ENCODE measurements at places on chromosomes 2 and 18.

DNA sequence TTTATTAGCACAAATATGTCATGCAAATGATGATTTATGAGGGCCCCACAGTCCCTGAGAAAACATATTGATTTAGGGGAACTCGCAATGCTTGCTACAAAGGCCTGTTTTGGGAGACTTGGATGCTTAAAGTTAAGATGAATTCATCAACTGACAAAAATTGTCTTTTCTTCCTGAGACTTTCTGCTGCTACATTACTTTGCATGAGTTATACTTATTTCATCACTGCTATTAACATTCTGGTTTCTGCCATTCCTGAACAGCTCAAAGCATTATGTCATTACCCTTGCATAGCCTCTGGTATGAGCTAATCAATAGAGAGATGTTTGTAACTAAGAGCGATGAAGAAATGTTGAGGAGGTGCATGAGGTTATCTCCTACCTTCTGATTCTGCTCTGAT lies 74.4 kb downstream of the SOX11 start:
- DNase-seq = no peak

DNA sequence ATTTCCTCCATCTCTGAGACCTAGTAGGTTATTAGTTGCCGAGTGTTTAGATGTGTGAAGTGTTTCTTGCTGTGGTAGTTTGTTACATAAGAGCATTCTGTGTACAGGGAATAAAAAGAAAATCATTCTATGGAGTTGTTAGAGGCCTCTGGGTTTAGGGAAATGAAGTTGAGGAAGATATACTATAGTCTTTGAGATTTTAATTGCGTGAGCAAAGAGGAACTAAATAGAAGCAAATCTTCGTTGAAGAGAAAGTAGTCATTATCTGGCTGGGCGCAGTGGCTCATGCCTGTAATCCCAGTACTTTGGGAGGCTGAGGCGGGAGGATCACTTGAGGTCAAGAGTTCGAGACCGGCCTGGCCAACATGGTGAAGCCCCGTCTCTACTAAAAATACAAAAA lies 19.0 kb downstream of the USP39 start:
- no peak for DNase-seq

DNA sequence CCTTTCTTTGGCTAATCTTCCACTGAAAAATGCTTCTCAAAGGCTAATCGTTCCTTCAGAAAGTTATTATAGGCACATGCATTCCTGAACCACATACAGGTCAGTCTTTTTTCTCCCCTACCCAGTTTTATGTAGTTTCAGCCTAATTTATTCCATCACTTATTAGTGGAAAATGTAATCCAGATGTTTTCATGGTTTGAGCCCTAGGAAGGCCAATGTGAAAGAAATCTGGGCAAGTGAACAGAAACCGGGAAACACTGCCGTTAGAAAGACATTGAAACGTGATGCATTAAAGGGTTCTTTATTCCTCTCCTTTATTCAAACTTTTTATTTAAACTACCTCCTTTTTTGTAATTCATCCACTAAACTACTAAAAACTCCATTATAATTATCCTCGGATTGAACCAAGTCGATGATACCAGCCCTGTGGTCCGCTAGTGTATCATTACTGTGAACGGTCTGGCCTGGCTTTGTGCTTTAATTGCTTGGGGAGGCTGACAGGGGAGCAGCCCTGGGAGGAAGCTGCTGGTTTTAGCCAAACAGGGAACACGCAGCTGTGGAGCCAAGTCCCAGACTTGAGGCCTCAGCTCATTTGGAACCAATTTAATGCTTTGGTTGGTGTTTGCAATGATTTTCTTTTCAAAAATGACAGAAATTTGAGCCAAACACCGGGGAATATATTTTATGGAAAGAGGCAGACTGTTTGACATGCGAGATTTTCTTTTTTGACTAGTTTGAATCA lies 149.2 kb downstream of the ARHGAP28 start:
- no peak for DNase-seq

- DNase-seq = no peak
Observed at GRCh38 chr2:58137221-58137620, 90.6 kb downstream of the VRK2 start.

DNA sequence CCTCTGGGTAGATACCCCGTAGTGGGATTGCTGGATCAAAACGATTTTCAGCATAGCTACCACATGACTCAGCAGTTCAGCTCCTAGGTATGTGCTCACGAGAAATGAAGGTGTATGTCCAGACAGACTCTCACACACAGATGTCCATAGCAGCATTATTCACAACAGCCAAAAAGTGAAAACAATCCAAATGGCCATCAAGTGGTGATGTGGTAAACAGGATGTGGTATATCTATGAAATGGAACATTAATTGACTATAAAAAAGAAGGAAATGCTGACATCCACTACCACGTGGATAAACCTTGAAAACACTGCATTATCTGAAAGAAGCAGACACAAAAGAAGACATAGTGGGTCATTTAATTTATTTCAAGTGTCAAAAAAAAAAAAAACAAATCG lies 241.9 kb downstream of the EIPR1 start:
- no peak for DNase-seq

DNA sequence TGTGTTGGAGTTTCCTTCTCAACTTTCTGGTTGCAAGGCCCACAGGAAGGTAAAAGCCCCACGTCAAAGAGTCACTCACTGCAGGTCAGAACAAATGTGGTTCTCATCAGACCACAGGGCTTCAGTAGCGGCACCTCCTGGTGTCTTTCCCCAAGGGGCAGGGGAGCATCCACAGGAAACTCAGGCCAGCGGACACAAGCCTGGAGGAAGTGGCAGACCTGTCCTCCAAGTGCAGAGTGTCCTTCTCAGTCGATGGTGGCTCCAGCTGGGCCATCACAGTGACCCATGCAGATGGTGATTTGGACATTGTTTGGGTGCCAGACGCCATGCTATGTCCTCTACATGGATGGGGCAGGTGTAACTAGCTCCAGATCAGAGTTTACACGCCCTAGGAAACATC lies 84.9 kb downstream of the ACKR3 start:
- no peak for DNase-seq

- DNase-seq = no peak
Observed at GRCh38 chr2:219207134-219207883, 727 bp downstream of the ZFAND2B start.

GRCh38 chr2:228681426-228681825 lies 499.9 kb upstream of the SPHKAP start:
- no peak for DNase-seq

GRCh38 chr18:26874283-26874682 lies 8.8 kb upstream of the AQP4 start:
- no peak for DNase-seq

- DNase-seq = no peak
Observed at GRCh38 chr2:202121532-202122162, 48.6 kb downstream of the KIAA2012 start.

GRCh38 chr2:219644801-219645480 lies 17.5 kb downstream of the SLC4A3 start:
- DNase-seq = no peak

DNA sequence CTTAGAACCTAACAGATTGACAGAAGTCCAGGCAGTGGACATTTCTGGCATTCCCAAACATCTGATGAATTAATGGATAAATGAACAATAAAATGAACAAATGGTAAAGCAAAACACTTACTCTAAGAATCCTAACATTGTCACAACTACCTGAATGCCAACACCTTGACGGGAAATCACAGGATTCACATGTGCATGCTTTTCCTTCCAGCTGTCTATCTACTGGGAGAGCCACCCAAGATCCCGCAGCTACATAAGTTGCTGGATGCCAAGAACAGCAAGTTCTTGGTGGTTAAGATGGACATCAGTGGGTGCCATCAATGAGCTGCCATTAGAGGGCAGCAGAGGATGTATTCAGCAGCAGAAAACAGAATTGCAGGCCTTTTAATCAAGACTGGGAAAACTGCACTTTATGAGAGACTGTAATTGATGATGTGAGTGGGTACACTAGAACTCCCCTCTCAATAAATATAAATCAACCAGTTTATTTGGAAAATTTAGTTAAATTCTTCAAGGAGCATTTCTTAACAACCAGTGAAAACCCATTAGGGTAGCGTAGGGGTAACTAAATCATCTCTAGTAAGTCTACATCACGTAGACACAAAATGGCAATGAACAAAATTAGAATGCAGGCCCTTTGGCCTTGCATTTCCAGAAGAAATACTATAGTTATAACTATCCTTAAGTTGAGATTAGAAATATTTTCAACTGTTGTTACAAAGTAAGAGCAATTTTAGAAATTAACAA lies 45.6 kb downstream of the SESTD1 start:
- DNase-seq = no peak

DNA sequence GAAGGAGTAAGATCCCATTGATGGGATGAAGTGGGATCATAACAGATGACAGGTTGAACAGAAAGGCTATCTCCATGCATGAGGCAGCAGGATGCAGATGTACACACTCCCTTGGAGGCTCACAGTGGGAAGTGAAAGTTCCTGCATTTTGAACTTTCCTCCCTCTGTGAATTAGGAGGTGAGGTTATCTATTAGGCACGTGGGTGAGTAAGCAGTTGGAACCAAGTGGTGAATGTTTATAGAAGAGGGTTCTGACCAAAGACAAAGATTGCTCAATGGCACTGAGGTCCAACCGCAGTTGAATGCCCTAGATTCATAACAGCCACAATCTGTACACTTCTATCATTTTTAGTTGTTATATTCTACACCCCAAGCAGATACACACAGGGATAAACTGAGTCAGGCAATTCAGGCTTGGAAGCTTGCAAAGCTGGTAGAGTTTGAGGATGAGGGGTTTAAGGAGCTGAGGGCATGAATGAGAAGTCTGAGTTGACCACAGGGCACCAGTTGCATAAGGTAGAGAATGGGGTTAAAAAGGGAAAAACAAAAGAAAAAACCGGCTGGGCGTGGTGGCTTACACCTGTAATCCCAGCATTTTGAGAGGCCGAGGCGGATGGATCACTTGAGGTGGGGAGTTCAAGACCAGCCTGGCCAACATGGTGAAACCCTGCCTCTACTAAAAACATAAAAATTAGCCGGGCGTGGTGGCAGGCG lies 7.1 kb upstream of the KCMF1 start:
- DNase-seq = no peak

GRCh38 chr18:78021196-78021595 lies 771.5 kb downstream of the GALR1 start:
- no peak for DNase-seq

GRCh38 chr2:192901446-192901845 lies 706.7 kb upstream of the TMEFF2 start:
- DNase-seq = no peak

Measured in activated CD8-positive, alpha-beta memory T cell treated with anti-CD3 and anti-CD28 coated beads for 48 hours (primary cell).